ENCODE measurements at places on chromosomes 7 and 10. TPM values are rescaled to one million over a fixed set of nuclear protein-coding genes. Genes with fewer than 3 reads are reported as not detected.

GRCh38 chr10:26468291-26468690 is 30.1 kb downstream of the APBB1IP start:
- no peak for ATAC-seq

DNA sequence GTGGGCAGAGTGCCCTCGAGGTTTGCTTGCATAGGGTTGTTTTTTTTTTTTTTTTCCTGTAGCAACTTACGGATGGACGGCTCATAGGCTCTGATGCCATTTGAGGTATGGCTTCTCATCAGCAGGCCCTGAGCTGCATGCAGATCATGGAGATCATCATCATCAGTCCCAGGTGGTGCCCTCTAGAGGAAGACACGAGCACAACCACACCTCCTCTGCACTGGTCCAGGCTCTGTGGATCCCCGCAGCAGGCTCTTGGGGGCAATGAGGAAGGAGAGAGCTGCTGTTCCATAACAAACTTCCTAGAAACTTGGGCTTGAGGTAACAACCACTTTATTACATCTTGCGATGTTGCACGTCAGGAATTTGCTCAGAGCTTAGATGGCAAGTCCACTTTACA is 132.7 kb upstream of the CXCL12 start:
- ATAC-seq: no peak

GRCh38 chr7:25894002-25894901 is 257.7 kb upstream of the NFE2L3 start:
- peak; percentile 87 for ATAC-seq

GRCh38 chr7:7641129-7641663 is 644 bp downstream of the UMAD1 start:
- ATAC-seq: no peak

DNA sequence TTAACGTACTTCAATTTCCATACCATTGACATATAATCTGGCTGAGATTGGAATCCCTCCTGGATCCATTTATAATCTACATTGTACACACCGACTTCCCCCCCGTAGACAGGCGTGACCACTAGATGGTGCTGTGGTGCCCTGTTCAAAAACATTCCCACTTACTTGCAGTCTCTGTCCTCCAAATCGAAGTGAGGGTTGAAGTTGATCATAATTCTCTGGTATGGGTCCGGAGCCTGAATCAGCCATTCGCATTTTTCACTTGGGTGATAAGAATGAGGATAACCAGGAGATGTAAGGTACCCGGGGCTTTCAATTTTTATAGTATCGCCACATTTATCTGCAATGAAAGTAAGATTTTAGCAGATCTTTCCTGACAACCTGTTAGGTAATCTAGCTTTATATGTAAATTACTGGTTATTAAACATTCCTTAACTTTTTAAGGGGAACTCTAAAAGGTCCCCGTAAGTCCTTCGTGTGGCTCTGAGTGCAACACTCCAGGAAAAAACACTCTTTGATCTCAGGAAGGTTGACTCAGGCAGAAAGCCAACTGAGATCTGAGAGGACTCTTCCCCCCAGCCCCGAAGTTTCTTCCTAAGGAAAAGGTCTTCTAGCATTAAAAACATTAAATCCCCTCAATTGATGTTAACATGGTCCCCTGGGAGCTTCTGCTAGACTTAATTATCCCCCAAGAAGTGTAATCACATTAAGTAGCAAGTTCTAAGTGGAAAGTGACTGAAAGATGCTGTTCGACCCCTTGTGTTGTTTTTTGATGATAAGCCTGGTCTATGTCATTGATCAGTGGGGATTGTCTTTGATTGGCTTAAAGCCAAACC is 3.7 kb downstream of the NRP1 start:
- ATAC-seq: peak; percentile 65

- no peak for ATAC-seq
These were observed 10.6 kb downstream of the TBRG4 start for GRCh38 chr7:45100761-45101480.

The PTPRE gene
- total RNA-seq: 23.1 TPM

GRCh38 chr7:26714438-26714837 is 150.0 kb downstream of the SKAP2 start:
- no peak for ATAC-seq

DNA sequence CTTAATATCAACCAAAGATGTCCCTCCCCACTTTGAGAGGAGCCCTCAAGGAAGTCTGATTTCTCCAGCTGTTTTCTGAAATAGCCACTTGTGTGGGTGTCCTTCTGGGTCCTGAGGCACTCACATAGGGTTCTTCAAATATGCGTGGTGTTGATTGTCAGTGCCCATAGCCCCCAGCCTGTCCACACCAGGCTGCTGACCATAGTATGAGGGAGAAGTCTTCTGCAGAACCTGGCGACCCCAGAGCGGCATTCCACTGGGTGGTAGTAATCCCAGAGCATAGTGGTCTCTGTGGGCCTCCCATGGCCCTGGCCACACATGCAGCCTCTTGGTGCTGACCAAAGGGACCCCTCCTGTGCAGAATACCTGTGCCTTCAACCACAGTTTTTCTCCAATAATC is 82.7 kb upstream of the MACROH2A2 start:
- no peak for ATAC-seq

The ASIC3 gene
- 0.52 TPM for total RNA-seq

GRCh38 chr10:112176543-112176942 is 7.0 kb downstream of the GPAM start:
- ATAC-seq: no peak

- ATAC-seq: no peak
These were observed 20.0 kb downstream of the THNSL1 start for GRCh38 chr10:25036381-25036780.

The TACC2 gene
- 90.0 TPM for total RNA-seq

The NANOS1 gene
- total RNA-seq: 1.3 TPM

- no peak for ATAC-seq
These were observed 12.5 kb upstream of the TNRC18 start for GRCh38 chr7:5436003-5436678.

DNA sequence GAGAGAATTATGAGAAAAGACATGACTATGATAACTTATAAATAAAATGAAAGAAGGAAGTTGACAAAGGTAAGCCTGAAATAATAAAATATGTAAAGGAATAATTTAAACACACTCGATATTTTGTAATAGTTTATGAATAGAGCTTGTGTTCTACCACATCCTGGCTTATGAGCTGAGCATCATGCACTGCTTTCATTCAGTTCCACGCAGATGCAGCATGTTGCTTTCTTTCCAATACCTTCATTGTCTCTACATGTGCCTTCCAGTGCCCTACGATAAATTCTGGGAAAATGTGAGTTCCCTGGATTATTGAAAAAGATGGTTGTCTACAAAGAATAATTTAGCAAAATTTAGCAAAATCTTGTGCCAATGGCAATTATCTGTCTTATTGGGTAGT is 398.9 kb upstream of the SEMA3C start:
- no peak for ATAC-seq

The SAMD9 gene
- total RNA-seq: 50.9 TPM

DNA sequence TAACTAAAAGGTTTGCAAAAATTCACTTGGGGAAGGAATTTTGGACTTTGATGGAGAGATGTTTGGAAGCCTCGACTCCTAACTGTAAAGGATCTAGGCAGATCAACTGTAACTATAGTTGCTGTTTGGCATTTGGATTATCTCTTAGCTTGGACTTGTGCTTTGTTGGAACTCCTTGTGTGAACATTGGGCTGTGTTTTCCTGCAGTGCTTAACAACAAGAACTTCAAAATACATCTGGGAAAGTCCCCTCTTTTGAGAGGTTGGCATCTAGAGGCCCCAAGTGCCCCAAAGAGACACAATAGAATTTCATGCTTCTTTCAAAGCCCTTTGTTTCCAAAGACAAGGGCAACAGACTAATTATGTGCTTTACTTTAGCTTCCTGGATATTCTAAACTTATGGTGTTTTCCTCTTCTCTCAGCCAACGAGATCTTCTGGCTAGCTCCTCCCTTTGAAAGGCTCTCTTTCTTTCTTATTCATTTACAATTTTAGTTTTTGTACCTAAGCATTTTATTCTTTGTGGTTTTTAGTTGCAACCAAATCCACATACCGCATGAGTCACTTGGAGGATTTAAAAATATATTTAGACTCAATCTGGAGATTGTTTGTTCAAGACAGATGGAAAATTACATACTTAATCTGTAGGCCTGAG is 11.6 kb downstream of the ABCA13 start:
- ATAC-seq: no peak

The HMX3 gene
- not detected for total RNA-seq
